Stimulated activated CD8-positive, alpha-beta memory T cell treated with anti-CD3 and anti-CD28 coated beads, Interleukin-15, amount 100 ng/mL, for 1 hour (primary cell): ENCODE measurements at places on chromosomes 3 and 15.
A peak's percentile ranks its signal among the peaks of the same experiment; 100 is the strongest.

DNA sequence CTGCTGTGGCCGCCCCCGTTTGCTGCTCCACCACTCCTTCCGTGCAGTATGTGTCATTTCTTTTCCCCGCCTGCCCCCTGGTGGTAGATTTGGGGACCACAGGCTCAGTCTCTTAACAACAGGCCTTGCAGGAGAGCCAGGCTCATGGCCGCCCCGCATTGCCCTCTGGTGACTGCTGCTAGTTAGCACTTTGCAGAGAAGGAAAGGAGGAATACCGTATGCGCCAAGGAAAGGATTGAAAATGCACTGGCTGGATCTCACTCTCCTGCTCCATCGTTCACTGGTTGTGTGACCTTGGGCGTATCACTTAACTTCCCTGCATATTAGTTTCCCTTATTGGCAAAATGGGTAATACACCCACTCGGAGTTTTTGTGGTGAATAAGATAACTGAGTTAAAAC, 39.3 kb upstream of the PXYLP1 start:
- DNase-seq, result peak; percentile 99

GRCh38 chr3:192805711-192806110, 78.4 kb upstream of the FGF12 start:
- no peak for DNase-seq

DNA sequence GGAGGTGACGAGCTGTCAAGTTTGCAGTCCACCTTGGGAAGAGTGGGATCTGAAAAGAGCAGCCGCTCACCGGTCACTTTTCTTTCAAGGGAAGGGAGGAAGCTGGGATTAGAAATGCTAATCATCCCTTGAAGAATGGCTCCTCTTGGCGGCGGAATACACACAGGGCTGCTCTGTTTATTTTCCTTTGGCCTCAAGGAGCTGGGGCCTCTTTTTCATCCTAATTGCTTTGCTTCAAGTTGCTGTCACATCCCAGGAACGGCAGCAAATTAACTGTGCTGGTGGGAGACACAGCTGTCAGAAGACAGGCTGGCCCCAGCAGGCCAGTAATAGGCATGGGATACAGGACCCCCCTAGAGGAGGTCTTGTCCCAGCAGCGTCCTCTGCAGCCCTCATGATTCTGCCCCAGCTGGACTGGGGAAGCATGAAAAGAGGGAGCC, 6.7 kb downstream of the KBTBD13 start:
- no peak for DNase-seq

DNA sequence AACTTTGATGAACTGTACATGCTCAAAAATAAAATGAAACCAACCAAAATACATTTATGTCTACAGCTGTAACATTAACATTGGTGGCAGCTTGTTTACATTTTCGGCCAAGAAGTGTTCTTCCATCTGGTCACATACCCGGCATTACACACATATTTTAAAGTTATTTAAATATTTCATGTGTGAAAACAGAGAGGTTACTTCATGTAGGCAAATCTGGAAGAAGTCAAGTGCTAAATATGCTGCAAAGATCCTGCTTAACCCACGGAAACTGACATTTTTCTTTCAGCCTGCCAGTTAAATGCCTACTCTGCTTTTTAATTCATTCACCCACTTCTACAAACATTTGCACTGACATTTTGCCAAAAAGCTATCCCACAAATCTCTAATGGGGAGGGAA, 69.7 kb downstream of the MB21D2 start:
- DNase-seq, result no peak

DNA sequence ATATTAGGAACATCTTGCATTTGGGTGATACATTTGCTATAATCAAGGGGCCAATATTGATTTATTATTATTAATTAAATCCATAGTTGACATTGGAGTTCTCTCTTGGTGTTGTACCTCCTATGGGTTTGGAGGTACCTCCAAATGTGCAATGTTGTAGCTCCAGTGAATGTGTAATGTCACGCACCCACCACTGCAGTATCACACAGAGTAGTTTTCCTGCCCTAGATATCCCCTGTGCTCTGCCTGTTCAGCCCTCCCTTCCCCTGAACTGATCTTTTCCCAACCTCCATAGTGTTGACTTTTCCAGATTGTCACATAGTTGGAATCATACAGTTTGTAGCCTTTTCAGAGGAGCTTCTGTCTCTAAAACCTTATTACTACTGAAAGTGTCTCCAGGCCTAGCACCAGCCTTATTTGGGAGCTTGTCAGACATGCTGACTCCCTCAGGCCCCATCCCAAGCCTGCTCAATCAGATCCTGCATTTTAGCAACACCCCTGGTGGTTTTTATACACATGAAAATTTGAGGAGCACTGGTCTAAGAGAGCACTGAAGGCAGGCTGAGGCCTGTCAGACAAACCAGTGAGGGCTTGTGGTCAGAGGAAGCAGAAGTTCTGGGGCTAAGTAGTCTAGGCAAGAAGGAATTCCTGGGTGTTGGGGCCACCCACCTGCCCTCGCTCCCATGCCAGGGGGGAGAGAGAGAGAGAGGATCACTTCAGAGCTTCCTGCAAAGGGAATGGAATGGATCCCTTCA, 73.4 kb downstream of the SLC6A11 start:
- DNase-seq, result no peak

DNA sequence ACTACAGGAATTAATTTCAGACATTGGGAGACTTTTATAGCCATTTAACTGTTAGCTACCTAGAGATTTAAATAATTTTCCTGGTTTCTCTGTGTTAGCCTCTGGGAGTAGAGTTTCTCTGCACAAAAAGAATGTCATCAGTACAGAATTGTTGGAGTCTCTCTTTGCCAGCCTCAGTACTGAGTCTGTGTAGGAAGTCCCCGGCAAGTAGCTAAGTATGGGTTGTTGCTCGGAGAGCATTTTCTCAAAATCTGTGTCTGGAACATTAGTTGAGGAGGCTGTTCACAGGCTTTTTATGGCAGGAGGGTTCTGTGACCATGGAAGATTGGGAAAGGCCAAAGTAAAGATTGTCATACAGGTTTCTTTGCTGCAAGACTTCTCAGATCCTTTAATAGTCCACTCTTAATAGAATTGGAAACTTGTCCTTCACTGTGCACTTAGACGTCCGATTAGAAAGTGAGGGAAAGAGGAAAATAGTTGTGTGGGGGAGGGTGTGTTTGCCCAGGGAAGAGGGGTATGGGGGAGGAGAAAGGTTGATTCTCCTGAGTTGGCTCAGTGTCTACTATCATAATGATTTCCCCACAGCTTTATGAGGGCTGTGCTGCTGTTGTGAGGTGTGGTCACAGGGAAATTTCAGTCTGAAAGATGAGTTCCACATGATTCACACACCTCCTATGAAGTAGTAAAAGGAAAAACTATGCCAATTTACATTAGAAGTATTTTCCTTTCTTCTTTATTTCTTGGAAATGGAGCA, 207.1 kb downstream of the PTPRG start:
- DNase-seq, result no peak

GRCh38 chr3:73029321-73029796, 32.1 kb upstream of the EBLN2 start:
- DNase-seq, result no peak

GRCh38 chr15:87564681-87565080, 691.9 kb downstream of the NTRK3 start:
- no peak for DNase-seq

DNA sequence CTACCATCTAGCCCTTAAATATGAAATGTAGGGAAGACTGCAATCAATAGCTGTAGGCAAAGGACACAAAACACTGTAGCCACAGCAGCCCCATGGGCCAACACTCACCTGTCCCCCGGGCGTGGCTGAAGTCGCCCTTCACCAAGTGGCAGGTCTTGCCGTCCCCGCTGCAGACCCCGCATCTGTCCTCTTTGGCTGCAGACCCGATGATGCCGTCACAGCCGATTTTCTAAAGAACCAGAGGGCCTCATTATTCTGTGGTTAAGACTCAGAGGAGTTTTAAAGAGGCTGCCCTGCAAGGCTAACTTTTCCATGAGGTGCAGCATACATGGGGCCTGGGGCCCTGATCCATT, 245.6 kb downstream of the ADAMTS17 start:
- no peak for DNase-seq

GRCh38 chr3:85005946-85006345, 47.2 kb downstream of the CADM2 start:
- no peak for DNase-seq

DNA sequence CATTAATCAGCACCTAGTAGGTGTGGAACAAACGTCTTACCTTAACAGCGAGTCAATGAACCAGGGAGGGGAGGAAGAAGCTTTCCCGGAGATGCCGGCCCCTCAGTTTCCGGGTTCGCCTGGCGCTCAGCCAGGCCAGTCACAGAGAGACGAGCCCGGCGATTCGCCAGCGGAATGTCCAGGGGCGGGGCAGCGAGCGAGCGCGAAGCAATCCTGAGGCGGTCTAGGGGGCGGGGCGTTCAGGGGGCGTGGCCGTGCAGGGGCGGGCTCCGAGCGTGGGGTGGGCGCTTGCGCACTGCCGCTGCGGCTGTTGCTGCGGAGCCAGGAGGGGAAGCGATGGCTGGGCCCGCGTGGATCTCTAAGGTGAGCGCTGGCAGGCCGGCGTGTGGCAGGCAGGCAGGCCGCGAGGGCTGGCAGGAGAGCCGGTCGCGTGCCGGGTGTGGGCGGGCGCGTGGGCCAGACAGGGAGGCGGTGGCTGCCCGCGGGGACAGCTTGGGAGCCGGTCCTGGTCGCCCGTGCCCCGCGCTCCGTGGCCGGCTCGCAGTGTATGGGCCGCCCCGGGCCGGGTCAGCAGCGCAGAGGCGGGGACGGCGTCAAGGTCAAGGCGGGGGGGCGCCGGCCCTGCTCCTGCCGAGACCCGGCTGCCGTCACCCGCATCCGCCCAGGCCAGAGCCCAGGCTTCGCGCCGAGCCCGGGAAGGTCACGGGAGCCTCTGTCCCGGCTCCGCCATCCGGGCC, at the start of gene IDH3A:
Gene IDH3A, plus strand, starts transcription at position 295 of the 737 bp plus-strand sequence. Its CDS starts 42 bp downstream, at position 337.
- peak; percentile 100 for DNase-seq

- DNase-seq, result no peak
Measured at GRCh38 chr3:17033516-17034168, 148.9 kb downstream of the PLCL2 start.

- DNase-seq, result no peak
Measured at GRCh38 chr3:84236261-84236660, 722.5 kb upstream of the CADM2 start.
